ENCODE measurements at places on chromosomes 2 and 18.
A peak's percentile ranks its signal among the peaks of the same experiment; 100 is the strongest.

- no peak for DNase-seq
Measured at GRCh38 chr2:8202132-8202531, 479.7 kb upstream of the ID2 start.

DNA sequence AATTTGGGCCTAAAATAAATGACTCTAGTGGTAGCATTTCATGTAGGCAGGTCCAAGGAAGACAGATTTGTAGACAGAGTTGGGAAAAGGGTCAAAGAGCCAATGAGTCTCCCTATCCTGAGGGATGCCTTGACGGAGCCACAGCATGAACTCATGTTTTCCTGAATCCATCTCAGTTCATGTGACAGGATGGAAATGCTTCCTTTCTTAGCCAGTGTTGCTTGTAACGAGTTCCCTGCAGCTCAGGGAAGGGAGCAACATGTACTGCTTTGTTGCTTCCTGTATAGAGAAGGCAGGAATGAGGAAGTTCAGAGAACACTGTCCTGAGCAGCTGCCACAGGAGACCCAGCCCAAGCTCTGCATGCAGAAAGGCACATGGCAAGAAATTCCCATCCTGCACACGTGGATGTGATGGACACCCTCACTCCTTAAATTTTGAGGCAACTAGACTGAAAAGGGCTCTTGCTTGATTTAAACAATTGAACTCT is 27.9 kb downstream of the TMEM17 start:
- no peak for DNase-seq

DNA sequence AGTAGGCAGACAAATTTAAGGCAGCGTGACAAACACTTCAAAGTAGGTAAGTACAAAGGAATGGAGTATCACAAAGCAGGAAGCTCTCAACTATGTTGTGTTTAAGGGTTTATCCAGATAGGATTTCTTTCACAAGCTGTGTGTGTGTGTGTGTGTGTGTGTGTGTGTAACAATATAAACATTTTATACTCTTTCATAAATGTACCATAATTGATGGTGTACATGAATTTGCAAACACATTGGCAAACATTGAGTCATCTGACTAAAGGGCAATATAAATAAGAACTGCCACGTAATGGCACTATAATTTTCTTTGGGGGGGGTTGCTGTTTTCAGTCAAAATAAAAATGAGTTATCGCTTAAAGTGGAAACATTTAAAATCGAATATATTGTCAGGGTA is 1004.4 kb upstream of the DDX18 start:
- no peak for DNase-seq

DNA sequence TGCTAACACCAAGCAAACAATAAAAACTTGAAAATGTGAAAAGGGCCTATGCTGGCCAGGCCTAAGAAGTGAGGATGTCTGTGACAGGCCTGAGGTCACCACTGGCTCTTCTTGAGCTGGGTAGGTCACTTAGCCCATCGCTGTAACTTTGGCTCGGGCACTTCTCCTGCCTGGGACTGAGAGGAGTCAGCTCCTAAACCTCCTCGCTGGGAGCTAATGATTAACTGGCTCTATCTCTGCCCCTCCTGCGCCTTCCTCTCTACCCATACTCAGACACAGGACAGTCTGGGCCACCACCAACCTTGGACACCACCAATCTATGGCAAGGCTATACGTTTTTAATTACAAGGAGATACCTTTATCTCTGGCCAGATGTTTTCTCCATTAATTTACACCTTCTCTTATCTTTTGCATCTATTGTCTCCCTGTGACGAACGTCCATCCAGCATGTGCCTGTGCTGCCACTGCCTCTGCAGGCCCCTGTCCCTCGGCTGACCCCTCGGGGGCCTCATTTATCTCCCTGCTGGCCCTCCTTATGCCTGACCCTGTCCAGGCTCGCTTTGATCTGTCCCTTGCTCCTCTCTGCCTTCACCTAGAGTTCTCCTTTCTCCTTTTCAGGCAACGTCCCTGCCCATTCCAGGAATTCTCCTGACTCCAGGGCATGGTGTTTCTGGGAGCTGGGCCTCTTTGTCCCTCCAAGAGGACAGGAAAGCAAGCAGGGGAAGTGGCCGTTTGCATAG is 149.1 kb upstream of the GATA6 start:
- no peak for DNase-seq

DNA sequence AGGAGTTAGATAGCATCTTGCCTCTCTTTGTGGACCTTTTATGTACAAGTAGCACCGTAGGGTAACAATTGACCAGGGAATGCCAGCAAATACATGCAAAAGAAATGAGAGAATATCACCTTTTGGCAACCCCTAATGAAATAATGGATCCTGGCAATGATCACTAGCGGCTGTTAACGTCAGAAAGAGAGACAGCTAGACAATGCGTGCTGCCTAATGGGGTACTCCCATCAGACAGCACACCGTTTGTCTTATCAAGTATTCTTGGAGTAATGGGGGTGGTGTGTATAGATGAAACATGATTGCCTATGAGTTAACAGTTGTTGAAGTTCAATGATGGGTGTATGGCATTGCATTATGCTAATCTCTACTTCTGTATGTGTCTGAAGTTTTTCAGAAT is 1.6 kb downstream of the ELAC1 start:
- DNase-seq, result no peak

- peak; percentile 57 for DNase-seq
Measured at GRCh38 chr2:109513749-109514588, 99.8 kb downstream of the SEPTIN10 start.

DNA sequence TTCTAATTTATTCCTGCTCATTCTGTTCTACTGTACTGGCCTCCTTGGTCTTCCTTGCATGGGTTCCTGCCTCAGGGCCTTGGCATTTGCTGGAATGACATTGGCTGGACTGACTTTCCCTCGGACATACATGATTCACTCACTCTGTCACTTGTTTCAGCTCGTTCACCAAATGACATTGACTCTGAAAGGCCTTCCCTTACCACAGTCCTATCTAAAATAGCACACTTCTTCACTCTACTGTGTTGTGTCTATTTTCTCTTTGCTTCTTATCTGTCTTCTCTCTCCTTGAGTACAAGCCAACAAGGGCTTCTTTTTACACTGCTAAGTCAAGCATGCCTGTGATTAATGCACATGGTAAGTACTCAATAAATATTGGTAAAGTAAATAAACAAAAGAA is 65.6 kb downstream of the SCG2 start:
- no peak for DNase-seq

DNA sequence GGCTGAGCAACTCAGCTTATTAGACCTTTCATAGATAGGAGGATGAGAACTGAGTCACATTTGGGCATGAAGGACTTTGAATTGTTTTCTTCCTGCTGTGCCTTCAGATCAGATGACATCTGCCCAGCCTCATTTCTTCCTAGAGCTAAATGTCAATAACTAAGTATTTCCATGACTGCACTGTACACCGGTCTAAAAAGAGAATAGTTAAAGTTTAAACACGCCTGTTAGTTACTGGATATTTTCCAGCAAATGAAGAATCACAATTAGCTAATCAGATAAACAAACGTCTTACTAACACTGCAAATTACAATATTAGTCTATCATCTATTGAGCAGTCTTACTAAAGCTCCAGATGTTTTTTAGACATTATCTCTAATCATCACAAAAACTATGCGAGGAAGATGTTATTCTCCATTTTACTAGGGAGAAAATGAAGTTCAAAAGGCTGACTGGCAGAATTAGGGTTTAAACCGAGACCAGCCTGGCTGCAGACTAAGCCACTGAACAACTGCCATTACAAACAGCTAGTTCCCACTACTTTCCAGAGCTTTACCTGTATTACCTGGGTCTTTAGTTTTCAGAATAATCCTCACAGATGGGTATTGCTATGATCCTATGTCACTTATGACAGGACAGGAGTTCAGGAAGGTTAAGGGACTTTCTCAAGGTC is 69.4 kb upstream of the ZNF397 start:
- no peak for DNase-seq

GRCh38 chr2:186962085-186962747 is 113.2 kb upstream of the ZSWIM2 start:
- DNase-seq, result no peak

GRCh38 chr2:215367662-215368492 is 56.0 kb downstream of the ATIC start:
- DNase-seq, result no peak

DNA sequence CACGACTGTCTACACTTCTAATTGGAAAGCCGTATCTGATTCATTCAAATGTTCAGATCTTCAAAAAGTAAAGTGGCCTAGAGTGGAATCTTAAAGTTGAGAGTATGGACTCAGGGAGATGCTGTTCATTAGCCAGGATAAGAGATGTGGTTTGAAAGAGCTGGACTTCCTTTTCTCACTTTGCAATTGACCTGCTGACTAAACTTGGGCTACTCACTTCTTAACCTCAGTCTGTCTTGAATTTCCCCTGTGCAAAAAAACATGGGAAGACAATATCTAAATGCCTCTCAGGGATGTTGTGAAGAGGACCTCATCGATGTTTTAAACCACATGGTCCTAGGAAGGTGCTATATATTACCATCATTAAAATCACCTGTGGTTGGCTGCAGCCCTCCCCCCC is 64.1 kb downstream of the BCL2 start:
- DNase-seq, result no peak

DNA sequence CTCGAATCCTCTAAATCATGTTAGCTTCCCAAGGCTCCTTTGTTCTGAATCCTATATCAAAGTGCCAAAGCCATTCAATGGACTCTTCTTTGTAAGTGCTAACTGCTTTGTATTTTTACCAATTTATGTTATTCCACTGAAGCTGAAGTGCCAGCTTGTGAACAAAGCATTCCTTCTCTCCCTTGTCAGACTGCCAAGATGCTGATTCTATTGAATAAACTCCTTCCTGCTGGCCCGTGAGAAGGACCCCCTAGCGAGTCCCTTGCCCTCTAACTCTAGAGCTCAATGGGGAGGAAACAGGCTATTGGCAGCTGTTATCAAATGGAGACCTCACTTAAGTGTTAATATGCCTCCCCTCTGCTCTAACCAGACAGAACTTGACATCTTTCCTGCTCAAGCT is 1097.9 kb upstream of the CNTNAP5 start:
- no peak for DNase-seq

GRCh38 chr2:188607501-188607900 is 315.8 kb downstream of the GULP1 start:
- DNase-seq, result no peak

DNA sequence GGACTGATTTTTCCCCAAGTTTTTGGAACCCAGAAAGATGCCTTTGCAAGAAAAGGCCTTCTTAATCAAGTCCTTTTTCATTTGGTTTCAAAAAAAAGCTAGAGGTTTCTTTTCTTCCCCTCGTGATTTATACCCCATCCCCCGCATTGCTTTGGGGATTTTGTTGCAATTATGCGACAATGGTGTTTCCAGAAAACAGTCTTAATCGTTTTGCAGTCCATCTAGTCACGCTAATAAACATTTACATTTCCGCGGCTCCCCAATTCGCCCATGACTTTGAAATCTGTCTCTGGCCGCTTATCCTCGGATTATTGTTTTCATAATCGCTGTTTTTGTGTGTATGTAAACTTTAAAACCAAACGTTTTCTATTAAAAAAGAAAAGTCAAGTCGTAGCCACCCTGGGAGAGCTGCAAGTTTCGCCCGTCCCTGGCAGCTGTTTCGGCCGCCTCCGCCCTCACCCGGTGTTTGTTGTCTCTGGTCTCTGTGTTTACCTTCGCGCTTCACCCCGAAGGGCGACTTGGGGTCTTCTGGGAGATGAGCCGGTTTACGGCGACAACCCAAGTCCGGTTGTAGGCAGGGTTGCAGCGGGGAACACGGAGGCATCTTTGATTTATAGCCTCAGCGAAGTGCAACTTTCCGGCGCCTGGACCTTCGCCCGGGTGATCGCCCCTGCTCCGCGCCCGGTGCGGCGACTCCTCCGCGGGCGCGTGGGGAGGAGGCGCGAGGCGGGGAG is 667 bp downstream of the SP9 start:
- no peak for DNase-seq

DNA sequence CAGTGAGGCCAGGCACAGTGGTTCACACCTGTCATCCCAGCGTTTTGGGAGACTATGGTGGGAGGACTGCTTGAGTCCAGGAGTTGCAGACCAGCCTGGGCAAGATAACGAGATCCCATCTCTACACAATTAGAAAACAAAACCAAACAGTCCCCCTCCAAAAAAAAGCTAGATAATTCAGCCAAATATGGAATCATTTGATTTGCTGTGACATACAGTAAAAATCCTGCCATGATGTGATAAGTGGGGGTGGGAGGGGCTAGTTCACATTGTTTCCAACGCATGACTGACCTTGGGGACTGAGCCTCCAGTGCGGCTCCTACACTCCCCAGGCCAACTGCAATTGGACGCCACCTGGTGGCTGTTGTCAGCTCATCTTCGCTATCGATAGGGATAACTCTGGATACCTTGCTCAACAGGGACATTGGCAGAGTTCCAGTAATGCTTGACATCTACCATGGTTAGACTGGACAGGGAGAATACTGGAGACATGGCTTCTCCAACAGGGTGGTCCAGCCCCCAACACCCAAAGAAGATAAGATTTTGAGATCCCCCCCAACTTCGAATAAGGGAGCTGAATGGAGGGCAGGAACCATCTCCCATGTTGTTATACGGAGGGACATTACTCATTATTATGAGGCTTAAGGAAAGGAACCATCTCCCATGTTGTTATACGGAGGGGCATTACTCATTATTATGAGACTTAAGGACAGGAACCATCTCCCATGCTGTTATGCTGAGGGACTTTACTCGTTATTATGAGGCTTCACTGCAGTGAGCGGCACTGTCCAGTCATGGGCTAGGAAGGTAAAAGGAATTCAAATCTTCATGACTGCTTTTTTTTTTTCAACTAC is 135.9 kb downstream of the TGIF1 start:
- DNase-seq, result no peak

- no peak for DNase-seq
Measured at GRCh38 chr2:198717451-198717850, 740.3 kb downstream of the SATB2 start.

DNA sequence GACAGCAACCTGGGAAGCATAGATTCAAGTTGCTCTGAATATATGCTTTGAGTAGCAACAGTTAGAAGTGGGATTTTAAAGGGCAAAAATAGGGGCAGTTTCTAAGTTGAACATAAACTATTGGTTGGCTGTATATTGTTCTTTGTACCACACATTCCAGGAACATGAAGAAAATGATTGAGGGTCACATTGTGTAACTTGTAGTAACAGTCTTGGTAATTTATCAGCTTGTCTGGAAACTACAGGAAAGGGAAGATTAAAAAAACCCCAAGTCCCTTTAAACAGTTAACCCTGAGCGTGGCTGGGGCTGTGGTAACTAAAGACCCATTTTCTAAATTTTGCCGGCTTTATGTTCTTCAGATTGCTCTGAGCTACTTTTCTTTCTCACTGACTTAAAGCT is 7.4 kb downstream of the PLEKHB2 start:
- no peak for DNase-seq

- DNase-seq, result no peak
Measured at GRCh38 chr2:69631402-69631801, 12.1 kb downstream of the AAK1 start.

DNA sequence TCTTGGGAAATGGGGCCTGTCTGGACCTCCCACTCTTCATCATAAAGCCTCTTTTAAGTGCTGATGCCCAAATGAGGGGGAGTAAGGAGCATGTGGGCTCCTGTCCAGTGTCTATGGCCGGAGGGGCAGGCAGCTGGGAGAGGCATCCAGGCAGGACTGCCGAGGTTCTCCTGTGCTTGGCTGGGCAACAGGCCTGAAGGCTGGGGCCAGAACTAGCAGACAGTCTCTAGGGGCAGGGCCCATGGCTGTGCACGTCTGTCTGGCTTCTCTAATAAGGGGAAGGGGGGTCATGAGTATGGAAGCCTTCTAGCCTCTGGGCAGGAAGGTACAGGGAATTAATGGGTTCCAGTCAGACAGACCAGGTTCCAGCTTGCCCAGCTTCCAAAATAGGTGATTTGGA is 128.6 kb downstream of the SMAD2 start:
- no peak for DNase-seq

- no peak for DNase-seq
Measured at GRCh38 chr2:119190321-119191111, 32.0 kb upstream of the C1QL2 start.

- DNase-seq, result no peak
Measured at GRCh38 chr2:17615728-17616351, 75.3 kb downstream of the VSNL1 start.

Data from HTR-8/SVneo (cell line).